Stimulated activated CD4-positive, alpha-beta T cell treated with anti-CD3 and anti-CD28 coated beads, Interleukin-1b, Interleukin-23, amount 100 ng/mL, for 1 hour (primary cell): ENCODE measurements at places on chromosomes 16 and 17.

DNA sequence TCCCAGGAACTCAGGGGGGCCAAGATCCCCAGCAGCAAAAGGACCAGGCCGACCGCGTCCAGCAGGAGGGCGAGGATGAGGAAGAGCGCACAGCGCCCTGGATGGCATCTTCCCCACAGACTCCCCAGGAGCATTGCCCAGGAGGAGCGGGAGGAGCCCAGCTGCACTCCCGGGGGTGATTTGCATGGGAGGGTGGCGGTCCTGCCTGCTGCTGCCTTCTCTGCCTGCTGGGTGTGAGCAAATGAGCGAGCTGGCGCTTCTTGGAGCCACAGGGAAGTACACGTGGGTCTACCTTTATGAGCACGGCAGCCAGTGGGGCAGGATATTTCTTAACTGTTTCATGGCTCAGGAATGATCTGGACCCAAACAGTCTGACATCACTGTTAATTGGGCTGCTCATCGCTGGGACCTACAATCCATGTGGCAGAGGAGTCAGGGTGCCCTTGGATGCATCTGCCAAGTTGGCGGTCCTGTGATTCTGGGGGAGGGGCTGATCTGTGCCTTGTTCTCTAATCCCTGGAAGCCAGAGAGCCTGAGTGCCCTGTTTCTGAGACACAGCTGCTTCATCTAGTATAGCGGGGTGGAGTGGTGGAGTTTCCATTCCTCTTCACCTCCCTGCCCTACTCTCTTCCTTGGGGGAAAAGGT, at the start of gene TMEM238L:
TSS of gene TMEM238L (minus strand) at position 270 of the 646 bp plus-strand sequence. CDS start at position 134, 136 bp downstream.
- DNase-seq: no peak

GRCh38 chr17:69609473-69610305, 195.2 kb downstream of the MAP2K6 start:
- no peak for DNase-seq

GRCh38 chr16:15053904-15054303, 2.0 kb downstream of the NTAN1 start:
- DNase-seq: no peak

DNA sequence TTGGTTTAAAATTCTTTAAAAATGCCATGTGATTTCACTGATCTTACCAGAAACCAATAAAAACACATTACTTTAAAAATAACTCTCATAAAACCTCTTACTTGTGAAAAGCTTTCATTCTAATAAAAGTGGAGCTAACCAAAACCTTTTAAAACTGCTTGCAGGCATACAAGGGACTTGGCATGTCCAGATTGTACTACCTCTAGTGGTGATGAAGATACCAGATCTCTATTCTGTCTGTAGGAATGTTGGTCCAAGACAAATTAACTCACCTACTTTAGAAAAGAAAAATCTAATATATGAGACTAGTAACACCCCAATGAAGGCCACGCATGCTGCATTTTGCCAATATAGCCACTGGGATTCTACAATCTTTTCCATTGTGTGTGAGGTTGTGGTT, 151.0 kb upstream of the SALL1 start:
- no peak for DNase-seq

DNA sequence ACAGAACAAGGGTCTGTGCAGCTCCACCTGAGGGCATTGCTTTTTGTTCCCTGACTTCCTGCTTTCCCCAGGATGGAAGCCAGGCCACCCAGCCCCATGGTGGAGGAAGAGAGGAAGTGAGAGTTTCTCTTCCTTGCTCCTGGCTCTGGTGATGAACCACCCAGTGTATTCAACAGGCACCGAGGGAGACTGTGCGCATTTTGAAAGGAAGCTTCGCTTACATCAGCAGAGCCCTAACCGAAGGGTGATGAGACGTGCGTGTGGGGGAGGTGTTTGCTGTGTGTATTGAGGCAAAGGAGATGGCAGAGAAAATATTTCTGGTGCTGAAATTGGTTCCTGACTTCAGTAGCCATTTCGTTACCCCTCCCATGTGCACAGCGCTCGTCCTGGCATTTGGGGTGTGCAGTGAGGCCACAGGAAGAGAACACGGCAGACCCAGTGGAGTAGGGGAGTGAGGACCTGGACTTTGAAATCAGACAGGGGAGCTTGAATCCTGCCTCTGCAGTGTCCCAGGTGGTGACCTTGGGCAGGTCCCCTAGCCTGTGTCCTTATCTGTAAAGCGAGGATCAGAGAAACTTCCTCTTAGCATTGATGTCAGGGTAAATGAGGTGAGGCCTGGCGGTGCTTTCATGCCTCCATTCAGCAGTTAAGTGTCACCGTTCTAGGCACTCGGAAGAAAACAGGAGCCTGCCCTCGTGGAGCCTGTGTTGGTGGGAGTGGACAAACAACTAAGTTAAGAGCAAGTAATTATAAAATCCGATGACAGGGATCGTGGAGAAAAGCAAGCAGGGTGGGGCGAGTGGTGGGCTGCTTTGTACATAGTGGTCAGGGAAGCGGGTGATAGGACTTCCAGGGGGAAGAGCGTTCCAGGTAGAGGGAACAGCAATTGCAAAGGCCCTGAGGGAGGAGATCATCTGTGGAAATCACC, 7.4 kb downstream of the CMIP start:
- DNase-seq: no peak

DNA sequence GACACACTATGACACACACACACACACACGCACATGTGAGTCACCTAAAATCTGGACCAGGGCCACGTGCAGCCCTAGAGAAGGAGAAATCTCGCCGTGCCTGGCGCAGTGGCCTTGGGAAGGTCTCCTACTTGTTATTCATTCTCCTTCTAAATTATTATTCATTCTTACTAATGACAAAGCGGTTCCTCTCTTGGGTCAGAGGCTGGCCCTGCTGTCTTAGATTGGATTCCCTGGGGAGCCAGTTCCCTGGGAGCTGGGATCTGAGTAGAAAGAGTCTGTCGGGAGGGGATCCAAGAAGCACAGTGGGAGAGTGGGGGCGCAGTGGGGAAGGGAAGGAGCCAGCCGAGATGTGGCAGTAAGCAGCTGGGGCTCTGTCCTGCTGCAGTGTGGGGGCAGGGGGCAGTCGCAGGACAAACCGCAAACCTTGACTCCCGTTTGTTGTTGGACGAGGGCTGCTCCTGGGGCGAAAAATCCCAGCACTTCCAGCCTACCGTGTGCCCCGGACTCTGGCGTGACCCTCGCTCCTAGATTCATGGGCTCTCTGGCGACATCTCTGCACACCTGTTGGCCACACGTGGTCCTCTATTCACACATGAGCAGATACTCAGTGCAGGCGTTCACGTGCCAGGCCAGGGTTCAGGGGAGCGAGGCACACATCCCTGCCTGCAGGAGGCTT, 18.7 kb upstream of the JPH3 start:
- no peak for DNase-seq

GRCh38 chr17:3335876-3336275, 37.7 kb upstream of the OR3A1 start:
- DNase-seq: no peak

DNA sequence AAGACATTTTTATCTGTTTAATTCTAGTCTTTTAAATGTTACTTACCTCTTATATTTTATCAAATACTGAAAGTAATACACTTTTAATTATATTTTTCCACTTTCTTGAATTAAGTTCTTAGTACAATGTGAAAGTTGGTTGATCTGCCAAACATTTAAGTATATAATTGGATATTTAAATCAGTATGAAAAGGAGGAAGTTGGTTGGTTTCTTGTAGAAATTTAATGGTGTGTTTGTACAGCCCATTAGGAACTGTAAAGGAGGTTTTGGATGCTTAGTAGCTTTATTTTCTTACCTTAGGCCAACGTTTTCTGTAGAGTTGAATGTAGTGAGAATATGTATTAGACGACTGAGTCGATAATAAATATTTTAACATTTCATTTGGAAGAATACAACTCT, 5.4 kb downstream of the NFATC3 start:
- no peak for DNase-seq

DNA sequence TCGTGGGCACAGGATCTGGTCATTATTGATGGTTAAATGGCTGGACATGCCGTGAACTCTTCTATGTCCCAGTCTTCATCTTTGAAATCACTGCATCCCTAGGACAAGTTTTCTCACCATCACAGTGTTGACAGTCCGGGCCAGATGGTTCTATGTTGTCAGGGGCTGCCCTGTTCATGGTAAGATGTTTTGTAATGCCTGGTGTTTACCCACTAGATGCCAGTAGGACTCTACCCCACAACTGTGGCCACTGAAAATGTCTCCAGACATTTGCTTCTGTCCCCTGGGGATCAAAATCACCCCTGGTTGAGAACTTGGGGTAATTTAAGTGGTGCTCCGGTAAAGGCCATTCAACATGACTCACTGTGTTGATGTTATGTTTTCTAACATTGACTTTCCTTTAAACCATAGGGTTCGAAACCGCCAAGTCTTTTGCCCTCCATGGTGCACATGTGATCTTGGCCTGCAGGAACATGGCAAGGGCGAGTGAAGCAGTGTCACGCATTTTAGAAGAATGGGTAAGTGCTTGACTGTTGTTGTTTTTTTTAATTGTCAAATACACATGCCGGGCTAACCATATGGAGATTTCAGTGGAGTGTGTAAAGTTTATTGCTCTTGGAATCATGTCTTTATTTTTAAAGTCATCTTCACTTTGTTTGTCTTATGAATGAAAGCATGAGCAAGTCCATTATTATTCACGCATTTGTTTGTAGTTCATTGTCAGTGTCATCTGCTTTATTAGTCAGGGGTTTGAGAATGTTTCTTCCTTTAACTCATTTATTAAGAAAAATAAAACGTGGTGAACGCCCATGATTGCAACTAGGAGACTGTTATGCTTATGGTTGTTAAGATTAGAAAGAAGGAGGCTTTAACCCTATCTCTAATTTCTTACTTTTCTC, 64.6 kb downstream of the WWOX start:
- no peak for DNase-seq

DNA sequence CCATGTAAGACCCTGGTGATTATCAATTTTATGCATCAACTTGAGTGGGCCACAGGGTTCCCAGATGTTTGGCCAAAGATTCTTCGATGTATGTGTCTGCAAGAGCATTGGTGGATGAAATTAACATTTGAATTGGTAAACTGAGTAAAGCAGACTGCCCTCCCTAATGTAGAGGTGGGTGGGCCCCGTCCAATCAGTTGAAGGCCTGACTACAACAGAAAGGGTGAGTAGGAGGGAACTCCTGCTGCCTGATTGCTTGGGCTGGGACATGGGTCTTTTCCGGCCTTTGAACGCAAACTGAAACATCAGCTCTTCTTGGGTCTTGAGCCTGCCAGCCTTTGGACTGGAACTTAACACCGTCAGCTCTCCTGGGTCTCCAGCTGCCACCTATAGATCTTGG, 90.6 kb downstream of the BMERB1 start:
- no peak for DNase-seq

DNA sequence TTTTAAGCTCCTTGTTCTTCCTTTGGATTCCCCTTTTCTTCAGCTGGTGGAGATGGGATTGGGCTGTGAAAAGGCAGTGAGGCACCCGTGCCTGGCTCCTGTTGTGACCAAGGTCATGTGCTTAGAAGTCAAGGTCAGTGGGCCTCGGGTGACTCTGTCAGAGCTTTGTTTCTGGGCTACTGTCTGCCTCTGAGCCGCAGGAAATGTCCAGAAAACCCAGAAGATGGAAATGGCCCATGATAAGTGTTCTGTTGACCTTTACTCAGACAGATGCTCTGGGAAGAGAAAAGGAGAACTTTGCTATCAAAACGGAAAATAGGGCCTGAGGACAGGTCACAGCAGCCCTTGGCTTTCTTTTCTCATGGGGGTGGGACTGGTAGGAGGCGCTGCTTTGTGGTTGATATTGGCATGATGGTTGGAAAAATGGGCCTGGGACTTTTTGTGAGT, 2.9 kb downstream of the ABCC1 start:
- no peak for DNase-seq

- no peak for DNase-seq
Measured at GRCh38 chr17:80882323-80882722, 109.3 kb upstream of the CHMP6 start.

GRCh38 chr16:17371299-17371698, 99.5 kb downstream of the XYLT1 start:
- DNase-seq: no peak

DNA sequence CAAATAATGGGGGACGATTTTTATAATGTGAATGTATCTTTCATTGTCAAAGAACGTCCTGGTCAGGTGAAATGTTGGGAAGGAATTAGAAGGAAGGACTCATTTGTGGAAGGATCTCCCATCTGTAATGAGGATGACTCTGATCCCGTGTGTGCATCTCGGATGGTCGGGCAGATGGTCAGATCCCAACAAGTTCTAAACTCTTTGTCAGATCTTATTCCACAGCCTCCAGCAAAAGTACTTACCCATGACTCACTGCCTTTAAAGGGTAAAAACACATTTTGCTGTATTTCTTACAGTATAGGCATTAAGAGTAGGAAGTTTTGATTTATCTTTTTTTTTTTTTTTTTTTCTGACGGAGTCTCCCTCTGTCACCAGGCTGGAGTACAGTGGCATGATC, 539 bp upstream of the KRTAP4-8 start:
- no peak for DNase-seq

DNA sequence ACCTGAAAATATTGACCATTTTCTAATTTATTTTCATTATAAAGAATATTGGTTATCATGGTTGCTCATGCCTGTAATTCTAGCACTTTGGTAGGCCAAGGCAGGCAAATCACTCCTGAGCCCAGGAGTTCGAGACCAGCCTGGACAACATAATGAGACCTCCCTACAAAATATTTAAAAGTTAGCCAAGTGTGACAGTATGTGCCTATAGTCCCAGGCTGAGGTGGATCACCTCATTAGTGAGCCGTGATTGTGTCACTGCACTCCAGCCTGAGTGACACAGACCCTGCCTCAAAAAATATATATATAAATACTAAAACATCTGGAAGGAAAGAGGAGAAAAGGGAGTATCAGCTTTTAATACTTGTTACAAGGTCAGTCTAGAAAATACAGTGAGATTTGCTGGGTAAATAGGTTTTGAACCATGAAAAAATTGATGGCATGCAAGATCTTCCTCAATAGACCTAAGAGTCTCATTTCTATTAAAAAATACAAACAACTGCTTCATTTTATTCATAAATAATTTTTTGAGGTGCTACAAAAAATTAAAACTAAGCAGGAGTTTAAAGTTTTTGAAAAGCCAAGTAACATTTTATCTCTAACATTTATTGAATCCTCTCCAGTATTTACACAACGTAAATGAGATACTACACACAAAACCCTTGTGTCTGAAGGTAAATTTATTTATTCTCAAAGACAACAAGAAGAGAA, 47.7 kb downstream of the TUBD1 start:
- no peak for DNase-seq

DNA sequence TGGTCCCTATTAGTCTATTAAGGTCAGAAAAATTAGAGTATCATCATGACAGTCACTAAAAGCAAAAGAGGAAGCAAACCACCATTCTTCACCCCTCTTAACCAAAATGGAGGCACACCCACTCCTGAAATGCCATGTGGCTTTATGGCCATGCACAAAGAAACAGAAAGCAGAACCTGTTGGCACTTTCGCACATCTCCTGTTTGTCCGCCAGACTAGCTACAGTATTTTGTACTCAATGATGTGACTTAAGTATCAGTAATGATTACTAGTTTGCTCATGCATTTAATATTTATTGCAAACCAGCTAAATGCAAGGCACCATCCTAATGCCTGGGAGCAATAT, 70.2 kb upstream of the GNAO1 start:
- DNase-seq: no peak
